ENCODE measurements at places on chromosomes 11 and 22.

DNA sequence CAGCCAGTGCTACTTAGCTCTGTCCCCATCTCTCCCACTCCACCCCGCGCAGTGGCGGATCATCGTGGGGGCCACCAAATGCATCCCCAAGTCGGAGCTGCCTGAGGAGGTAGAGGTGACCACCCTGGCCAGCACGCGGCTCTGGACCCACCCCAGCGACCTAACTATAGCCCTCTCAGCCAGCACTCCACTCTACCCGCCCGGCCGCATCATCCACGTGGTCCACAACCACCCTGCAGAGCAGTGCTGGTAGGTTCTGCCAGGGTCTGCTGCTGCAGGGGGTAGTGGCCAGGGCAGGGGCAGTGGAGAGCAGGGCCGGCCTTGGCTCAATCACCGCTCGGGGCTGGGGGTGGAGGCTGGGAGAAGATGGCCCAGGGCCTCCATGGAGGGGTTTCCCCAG, 13.0 kb upstream of the MYRF start:
- no peak for DNase-seq

DNA sequence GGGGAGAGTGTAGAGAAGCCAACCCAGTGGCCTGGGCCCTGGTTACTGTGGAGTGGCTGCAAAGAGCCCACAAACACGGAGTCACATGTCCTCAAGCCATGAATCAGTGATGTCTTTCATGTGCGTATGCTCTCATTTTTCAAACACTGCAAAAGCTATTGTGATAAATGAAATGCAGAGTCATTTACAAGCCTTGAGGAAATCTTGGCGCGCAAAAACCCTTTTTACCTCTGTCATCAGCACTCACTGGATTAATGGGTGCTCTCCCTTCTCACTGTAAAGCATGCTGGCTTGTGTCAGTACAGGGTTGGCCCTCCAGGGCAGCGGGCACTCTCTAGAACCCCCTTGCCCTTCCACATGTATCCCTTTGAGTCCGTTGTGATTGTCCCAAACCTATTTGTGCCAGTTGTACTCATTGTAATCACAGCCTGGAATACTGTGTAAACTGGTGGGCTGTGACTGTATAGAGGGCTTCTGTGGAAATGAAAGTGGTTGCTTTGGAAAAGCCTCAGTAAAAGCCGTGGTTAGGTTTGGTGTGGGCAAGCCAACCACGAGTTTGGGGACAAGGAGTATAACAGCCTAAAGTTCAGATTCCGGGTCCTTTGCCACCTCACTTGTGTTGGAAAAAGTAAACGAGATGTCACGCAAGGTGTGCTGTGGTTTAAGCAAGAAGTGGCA, 10.4 kb downstream of the GNAZ start:
- no peak for DNase-seq

GRCh38 chr11:94845622-94846021, 77.5 kb downstream of the AMOTL1 start:
- no peak for DNase-seq

DNA sequence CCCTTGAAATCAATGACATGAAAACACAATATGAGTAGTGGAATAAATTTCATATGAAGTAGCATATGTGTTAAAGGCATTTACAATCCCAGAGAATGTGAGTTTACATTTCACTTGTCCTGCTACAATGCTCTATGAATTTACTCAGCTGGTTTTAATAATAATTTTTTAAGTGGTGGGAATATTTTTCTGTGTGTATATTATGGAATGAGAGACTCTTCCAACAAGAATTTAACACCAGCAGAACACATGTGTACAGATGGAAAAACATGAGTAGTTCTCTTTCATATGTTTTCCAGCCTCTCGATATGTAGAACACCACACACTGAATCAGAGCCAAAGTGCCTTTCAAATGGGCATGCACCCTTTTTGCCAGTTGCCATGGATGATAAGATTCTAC, 170.4 kb downstream of the MAML2 start:
- DNase-seq: no peak

GRCh38 chr11:104124979-104125378, 39.0 kb downstream of the PDGFD start:
- DNase-seq: no peak

DNA sequence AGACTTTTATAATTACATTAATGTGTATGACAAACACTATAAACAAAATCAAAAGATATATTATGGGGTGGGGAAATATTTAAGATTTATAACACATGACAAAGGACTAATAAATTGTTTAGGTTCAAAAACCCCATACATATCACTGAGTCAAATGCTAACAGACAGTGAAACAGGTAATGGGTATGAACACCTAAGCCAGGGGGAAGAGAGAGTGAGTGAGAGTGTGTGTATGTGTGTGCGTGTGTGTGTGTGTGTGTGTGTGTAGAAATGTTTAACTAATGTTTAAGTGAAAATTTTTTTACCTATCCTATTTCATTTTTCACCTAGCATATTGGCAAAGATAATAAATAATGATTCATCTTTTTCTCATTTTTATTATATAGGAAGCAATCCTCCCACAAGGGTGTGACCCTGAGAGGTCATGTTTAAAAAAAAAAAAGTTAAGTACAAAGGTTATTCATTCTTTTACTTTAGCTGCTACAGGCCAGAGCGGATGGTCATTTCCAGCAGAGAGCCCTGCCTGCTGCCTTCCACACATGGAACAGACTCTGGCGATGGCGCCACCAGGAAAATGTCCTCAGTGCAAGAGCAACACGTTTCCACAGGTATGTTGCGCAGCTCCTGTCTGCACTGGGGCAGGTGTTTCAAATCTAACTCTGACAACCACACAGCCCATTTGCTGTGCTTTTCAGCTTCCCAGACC, 72.9 kb downstream of the PISD start:
- DNase-seq: peak; percentile 39
